ENCODE measurements at places on chromosomes 5 and 9.

GRCh38 chr9:36006549-36007315 is 30.0 kb upstream of the RECK start:
- DNase-seq = no peak

GRCh38 chr5:44260793-44261192 is 128.4 kb downstream of the FGF10 start:
- DNase-seq = no peak

GRCh38 chr5:28822071-28822470 is 1783.7 kb upstream of the CDH9 start:
- no peak for DNase-seq

GRCh38 chr5:15612915-15613635 is 113.1 kb downstream of the FBXL7 start:
- no peak for DNase-seq

DNA sequence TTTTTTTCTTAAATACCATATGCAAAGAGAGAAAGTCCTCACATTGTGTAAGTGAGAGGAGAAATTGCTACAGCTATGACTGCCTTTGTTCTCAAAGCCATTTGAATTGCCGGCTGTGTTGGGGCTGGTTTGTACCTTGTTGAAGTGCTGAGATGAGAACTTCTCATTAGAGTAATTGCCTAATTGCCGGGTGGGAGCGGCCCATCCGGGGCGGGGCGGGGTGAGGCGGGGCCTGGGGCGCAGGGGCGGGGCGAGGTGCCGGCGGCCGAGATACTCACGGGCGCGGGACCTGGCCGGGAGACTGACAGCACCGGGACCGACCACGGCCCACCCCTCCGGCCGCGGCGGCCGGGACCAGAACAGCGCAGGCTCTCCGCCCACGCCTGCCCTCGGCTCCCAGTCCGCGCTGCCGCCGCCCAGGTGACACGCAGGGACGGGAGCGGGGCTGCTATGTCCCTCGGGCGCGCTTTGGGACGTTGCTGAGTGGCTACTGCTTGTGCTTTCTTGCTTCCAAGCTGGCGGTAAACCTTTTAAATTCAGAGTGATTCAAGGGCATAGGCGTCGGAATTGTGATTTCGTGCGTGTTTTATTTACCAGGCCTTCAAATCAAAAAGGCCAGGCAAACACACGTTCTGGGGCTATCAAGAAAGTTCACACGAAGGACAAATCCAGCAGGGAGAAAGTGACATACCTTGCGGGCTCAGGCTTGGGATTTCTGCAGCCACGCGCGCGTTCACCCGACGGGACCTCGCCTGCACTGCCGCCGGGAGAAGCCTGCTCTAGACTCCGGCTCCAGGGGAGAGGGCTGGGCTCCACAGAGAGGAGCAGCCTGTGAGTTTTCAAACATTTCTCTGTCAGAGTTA is 269.1 kb downstream of the FANCC start:
- DNase-seq = no peak

GRCh38 chr5:24606971-24607370 is 37.8 kb downstream of the CDH10 start:
- DNase-seq = no peak

- DNase-seq = no peak
Measured at GRCh38 chr5:142319560-142320429, 5.0 kb downstream of the SPRY4 start.

DNA sequence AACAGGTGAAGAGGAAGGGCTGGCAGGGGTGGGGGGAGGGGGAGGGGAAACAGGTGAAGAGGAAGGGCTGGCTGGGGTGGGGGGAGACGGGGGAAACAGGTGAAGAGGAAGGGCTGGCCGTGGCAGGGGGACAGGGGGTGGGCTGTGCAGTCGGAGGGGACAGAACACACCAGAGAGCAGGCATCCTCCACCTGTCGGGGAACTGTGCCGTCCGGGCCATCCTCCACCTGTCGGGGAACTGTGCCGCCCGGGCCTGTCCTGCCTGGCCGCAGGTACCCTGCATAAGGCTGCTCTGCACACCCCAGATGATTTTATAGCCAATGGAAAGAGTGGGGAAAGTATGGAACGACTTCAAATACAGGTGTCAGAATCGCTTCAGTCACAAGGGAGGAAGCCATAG is 32.5 kb upstream of the PPP1R26 start:
- DNase-seq = no peak

DNA sequence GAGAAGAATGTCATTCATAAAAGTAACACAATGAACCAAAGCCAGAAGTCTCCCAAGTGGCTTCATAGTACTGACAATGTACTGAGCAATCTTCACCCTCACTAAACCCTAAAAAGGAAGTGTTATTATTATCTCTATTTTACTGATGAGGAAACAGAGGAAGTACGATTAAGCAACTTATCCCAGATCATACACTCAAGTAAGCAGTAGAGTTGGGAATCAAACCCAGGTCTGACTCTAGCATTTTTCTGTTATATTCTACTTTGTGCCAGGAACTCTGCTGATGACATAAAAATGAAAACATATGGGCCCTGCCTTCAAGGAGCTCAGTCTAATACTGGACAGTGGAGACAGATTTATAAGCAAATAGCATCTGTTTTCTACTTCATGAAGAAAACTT is 109.2 kb downstream of the RAPGEF6 start:
- DNase-seq = no peak

- DNase-seq = no peak
Measured at GRCh38 chr5:38417658-38418017, 138.8 kb downstream of the LIFR start.

DNA sequence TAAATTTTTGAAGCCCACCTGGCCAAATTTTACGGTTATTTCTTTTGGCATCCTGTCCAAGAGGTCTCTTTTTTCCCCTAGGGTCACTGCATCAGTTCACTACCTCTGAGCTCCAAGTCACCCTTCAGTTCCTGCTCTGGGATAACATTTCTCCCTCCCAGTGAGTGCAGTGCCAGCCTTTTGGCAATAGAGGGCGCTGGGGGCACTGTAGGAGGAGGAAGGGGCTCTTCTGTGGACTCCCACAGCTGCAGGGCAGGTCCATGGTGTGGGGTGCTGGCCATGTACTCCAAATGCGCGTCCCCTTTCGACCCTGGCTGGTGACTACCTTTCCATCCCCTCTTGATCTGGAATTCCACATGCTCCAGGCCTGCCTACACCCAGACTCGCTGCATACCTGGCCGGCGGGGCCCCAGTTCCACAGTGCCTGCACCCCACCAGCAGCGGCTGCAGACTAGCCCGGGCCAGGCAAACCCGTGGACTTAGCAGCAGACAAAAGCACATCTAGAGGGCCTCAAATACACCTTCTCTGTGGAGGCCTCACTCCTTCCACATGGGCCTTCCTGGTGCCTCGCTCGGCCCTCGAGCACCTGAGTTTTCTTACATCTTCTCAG is 20.3 kb upstream of the NINJ1 start:
- DNase-seq = no peak

DNA sequence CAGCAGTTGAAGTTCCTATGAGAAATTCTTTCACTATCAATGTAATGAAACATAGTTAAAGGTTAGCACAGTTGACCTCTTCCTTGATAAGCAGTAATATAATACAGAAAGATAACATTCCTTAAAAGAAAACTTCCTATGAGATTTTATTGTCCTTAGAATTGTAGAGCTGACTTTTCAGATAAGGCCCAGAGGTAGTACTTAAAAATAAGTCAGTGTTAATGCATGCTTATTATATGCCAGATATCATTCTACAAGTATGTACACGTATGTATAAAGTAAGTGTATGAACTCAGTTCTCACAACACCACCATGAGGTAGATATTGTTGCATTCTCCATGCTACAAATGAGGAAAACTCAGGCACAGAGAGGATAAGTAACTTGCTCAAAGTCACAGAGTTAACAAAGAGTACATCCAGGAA is 15.3 kb downstream of the AP3S1 start:
- no peak for DNase-seq

DNA sequence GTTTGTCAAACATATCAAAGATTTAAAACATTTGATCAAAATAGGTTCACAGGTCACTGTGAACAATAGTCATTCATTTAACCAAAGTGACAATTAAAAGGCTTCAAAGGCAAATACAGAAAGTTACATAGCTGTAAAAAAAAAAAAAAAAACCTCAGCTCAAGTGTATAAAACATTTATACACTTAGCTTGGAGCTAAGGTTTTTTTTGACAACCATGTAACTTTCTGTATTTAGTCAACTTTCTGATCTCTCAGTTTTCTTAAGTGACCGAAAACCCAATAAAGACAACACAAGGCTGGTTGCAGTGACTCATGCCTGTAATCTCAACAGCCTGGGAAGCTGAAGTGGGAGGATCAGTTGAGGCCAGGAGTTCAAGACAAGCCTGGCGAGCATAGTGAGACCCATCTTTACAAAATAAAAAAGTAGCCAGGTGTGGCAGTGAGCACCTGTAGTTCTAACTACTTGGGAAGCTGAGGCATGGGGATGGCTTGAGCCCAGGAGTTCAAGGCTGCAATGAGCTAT is 16.4 kb upstream of the UBTD2 start:
- no peak for DNase-seq

GRCh38 chr5:121086671-121087070 is 622.6 kb downstream of the PRR16 start:
- no peak for DNase-seq

DNA sequence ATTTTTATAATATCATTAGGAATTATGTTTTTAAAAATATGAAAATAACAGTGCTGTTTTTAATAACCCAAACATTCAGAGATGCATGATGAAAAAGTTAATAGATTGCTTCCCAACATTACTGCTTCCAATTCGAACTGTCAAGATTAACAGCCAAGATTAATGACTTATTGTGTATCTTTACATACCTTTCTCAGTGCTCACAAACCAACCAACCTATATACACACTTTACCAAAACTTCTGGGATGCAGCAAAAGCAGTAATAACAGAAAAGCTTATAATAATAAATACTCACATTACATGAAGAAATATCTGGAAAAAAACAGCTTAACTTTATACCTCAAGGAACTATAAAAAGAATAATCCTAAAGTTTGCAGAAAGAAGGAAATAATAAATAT is 82.1 kb downstream of the TMEM232 start:
- no peak for DNase-seq

DNA sequence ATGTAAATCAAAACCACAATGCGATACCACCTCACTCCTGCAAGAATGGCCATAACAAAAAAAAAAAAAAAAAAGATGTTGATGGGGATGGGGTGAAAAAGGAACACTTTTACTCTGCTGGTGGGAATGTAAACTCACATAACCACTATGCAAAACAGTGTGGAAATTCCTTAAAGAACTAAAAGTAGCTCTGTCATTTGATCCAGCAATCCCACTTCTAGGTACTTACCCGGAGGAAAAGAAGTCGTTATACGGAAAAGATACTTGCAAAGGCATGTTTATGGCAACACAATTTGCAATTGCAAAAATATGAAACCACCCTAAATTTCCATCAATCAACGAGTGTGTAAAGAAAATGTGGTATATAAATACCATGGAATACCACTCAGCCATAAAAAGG is 205.0 kb downstream of the TENT4A start:
- no peak for DNase-seq

DNA sequence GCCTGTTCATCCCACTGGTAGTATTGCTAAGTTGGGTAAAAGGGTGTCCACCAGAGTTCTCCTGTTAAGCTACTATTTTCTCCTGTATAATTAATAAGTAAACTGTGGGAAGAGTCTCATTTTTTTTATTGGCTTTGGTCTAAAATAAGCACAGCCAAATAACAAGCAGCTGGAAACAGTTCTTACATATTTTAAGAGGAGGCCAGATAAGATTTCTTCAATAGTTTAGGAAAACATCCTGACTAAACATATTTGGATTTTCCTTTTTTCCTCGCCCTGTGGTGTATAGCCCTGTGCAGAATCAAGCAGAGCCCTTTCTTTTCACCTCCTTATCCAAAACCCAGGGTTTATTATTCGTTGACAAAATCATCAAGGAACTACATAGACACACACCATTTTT is 122.2 kb upstream of the ZNF608 start:
- no peak for DNase-seq

DNA sequence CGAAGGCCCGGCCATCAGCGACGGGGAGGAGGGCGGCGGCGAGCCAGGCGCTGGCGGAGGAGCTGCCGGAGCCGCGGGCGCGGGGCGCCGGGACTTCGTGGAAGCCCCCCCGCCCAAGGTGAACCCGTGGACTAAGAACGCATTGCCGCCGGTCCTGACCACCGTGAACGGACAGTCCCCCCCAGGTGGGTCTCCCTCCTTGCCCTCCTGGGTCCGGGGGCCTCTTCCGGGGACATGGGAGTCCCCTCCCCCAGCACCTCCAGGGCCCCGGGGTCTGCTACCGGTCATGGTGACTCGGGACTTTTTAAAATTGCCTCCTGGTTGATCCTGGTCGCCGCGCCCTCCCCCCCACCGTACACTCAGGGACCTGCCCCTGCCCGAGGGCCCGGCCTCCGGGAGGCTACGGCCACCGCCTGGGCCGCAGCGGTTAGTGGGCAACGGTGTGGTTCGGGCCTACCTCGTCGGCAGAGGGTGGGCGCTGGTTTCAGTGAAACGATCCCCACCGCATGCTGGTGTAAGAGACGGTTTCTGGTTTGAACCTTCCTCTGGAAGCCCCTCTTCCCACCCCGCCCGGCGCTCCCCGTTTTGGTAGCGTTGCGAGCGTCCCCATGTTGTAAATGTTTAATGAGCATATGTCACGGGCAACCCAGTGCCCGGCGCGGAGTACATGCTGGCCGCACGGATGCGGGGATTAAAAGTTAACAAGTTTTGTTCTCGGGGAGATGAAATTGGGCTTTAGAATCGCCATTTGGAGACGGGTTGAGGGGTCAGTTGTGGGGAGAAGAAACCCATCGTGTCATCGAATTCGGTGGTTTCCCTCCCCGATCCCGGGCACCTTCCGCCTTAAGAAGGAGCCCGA is 1.1 kb downstream of the LARP1 start:
- no peak for DNase-seq

DNA sequence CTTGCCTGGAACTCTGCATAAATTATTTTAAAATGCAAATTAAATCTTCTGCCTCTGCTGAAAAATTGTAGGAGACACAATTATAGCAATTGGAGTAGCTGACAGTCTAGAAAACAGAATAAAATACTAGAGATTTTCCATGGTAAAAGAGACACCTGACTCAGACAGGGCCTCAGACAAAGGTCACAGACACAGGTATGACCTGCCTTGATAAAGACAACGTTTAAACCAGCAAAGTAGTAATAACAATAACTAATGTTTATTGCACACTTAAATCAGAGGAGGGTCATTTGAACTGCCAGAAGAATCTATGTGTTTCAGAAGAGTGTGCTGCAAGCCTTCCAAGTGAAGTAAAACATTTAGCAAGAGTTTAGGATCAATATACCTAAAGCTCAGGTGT is 3.9 kb downstream of the SOWAHA start:
- DNase-seq = no peak

DNA sequence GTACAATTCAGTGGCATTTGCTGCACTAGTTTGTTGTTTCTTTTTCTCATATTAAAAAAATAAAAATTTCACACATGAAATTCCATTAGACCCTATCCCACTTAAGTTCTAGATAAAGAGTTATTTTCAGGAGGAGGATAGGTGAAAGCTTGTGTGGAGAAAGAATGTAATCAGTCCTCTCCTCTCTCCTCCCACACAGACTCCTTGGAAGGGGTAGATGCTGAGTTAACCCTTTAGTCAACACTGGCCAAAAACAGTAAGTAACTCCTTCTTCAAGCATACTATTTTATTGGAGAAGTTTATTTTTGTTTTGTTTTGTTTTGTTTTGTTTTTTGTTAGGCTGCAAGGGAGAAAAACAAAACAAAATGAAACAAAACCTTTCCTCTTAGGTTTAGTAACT is 30.6 kb upstream of the LMNB1 start:
- no peak for DNase-seq

Measured in brain pericyte (primary cell).